ENCODE measurements at places on chromosomes 5 and 9. TPM values are rescaled to one million over a fixed set of nuclear protein-coding genes. Genes with fewer than 3 reads are reported as not detected.

DNA sequence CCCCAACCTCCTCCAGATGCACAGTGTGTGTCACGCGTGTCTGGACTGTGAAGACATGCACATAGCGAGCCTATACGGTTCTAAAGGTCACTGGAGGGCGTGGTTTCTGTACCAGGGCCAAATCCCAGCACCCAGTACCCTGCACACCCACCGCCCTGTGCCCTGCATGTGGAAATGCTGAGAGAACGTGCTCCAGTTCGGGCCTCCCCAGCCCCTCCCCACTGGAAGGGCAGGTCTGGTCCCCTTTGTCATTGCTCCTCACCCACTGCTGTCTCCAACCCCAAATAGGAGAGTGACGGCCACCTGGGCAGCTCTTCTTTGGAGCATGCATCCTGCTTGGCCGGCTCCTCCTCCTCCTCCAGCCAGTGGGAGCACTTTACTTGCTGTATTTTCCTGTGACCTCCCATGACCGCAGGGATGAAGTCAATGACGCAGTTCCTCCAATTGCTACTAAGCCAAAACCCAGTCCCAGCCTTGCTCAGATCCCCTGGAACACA is 116.7 kb downstream of the WNK2 start:
- DNase-seq, result no peak

The PCDHGB6 gene
- 0.23 TPM for total RNA-seq

The IL13 gene
- total RNA-seq, result not detected

DNA sequence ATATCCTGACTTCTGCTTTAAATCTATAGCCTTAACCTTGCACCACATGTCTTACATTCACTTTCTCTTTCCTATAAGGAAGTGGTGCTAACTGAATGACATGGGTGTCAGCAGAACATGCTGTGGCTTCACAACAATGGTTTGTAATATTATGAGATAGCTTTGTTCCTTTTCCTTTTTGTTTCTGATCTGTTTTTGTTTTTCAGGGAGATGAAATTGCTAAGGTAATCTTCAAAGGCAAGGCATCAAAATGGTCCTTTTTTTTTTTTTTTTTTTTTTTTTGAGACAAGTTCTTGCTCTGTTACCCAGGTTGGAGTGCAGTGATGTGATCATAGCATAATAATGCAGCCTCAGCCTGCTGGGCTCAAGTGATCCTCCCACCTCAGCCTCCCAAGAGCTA is 53.6 kb upstream of the RANBP6 start:
- DNase-seq, result no peak

The OMD gene
- not detected for total RNA-seq

DNA sequence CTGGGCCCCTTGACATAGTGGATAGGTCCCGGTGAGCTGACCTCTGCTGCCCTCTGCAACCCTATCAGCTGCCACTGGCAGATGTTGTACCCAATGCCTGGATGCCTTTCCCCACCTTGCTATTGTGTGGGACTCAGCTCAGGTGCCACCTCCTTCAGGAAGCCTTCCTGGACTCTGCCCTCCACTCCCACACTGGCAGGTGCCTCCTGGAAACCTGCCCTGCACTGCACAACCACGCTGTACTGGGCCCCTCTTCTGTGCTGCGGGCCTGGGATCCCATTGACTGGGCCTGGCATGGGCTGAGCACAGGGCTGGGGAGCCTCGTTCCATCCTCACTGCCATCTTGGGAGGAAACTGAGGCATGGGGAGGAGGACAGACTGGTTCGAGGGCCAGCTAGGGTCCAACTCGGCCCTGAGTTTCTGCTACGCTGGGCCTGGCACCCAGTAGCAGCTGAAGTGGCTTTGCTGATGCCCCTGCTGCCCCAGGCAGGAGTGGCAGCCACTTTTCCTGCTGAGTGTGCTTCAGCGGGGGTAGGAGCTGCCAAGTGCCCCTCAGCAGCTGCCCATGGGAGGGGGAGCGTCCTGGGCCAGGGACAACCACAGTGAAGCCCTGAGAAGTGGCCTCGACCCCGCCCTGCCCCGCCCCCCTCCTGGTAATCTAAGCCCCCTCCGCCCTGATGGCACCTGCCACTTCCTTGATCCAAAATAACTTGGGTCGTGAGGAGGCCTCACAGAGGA is 1.3 kb downstream of the AK1 start:
- DNase-seq, result no peak

- DNase-seq, result no peak
Observed at GRCh38 chr9:105248691-105249090, 4.2 kb downstream of the SLC44A1 start.

The MATR3 gene
- 194 TPM for total RNA-seq

The FSD1L gene
- 5.1 TPM for total RNA-seq

GRCh38 chr5:122172207-122172606 is 42.9 kb downstream of the ZNF474 start:
- DNase-seq, result no peak

GRCh38 chr9:694403-695154 is 146.9 kb upstream of the DMRT1 start:
- DNase-seq, result no peak

- peak; percentile 82 for DNase-seq
Observed at GRCh38 chr5:56909294-56910209, at the start of gene SETD9. SETD9 (plus strand) TSS chr5:56909596; CDS start chr5:56909646, 50 bp downstream.

GRCh38 chr9:11417782-11418181 is 805.0 kb upstream of the PTPRD start:
- no peak for DNase-seq

GRCh38 chr9:137188490-137189296 is at the start of the genes ANAPC2 and SSNA1:
ANAPC2 (minus strand) TSS chr9:137188560; CDS start chr9:137188532, 28 bp downstream.
SSNA1 (plus strand) TSS chr9:137188676; CDS start chr9:137188727, 51 bp downstream.
- peak; percentile 55 for DNase-seq

DNA sequence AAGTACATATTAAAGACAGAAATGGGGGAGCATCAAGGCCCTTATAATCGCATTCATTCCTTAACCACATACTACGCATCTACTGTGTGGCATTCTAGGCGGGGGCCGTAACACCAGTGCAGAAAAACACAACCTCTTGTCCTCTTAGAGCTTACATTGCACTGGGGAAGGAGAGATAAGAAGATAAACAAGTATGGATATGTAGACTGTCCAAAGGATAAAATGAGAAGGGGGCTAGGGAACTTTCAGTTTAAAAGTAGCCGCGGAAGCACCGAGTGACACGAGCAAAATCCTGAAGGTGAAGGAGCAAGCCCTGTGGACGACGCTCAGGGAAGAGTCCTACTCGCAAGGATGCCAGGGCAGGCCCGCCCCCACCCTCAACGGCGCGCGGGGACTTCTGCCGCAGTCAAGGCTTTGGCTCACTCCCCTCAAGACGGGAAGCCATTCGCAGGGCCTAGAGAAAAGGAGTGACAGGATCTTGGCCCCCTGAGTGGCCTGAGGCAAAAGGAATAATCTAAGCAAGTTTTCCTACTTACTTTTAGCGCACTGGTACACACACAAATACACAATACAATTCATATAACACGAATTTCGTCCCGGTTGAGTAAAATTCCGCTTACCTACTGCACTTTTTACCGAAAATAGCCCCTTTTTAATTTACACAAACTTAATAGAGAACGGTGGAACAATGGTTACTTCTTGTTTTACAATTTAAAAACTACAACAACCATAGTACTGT is 1.3 kb upstream of the NIPBL start:
- DNase-seq, result no peak

The ENTREP1 gene
- 0.13 TPM for total RNA-seq

- DNase-seq, result no peak
Observed at GRCh38 chr9:7640231-7640630, 159.3 kb downstream of the DMAC1 start.

DNA sequence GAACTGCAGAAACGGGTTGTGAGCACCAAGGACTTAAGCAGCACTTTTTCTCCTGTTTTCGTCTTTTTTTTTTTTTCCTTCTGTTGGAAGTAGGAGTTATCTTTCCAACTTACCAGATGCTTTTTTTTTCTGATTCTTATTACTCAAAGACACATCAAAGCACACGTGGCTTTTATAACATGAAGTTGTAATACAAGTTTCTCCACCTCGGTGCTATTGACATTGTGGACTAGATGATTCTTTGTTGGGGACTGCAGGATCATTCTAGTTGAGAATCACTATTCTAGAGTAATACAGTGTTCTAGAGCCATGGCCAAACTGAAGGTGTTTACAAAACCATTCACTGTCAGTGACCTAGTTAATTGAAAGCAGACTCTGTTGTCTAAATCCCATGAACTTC is 51.5 kb downstream of the MYO10 start:
- no peak for DNase-seq

DNA sequence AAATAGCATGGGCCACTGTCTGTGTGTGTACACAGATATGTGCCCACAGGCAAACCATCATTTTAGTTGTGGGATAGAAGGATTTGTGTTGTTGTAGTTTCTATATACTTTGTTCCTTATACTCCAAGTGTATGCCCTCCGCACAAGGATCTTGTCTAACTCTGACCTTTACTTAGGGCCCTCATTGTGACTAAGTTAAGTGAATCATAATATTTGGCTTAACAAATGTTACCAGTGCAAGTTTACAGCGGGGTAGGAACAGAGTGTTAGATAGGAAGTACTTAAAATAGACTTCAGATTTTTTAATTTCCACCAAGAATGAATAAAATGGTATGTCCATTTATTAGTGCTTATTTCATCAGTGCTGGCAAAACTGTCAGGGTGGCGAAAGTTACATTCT is 29.5 kb upstream of the CYFIP2 start:
- DNase-seq, result no peak

DNA sequence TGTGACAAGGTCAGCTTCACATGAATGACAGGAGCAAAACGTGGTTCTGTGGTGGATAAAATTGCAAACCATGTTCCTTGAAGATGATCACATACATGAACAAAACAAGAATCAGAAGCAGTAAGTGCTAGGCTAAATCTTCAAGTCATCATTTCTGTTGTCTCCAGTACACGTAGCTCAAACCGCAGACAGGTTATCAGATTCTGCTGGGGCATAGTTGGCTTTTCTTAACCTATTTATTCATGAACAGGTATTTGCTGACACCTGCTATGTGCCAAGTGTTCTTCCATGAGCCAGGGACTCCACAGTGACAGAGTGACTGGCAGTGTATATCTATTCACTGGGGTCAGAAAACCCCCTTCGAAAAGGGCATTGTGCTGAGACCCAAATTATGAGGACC is 20.8 kb downstream of the MFAP3 start:
- DNase-seq, result no peak

Measured in Panc1 (cell line).